ENCODE measurements at places on chromosomes 5 and 9.
A peak's percentile ranks its signal among the peaks of the same experiment; 100 is the strongest.

DNA sequence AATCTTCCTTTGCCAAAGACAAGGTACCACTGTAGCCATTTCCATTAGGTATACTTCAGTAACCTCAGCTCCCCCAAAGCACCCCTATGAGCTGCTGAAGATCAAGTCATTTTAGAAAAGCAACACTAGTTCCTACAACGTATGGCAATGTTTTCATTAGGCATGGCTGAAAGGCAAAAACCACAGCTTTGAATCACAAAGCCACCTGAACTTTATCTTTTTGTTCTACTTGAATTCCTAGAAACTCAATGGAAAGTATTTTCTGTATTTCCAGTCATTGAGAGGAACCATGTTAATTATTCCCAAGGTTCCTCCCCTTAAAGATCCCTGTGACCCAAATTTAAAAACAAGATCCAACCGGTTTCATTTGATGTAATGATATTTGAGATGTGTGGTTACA is 152.1 kb downstream of the EFNA5 start:
- no peak for DNase-seq
- no peak overlapping the region for H3K4me3 ChIP-seq
- no peaks in the 10 kb centered on the region for H3K36me3 ChIP-seq
- no peaks in the 10 kb centered on the region for H3K27me3 ChIP-seq
- H3K4me1 ChIP-seq, result no peaks in the 10 kb centered on the region

DNA sequence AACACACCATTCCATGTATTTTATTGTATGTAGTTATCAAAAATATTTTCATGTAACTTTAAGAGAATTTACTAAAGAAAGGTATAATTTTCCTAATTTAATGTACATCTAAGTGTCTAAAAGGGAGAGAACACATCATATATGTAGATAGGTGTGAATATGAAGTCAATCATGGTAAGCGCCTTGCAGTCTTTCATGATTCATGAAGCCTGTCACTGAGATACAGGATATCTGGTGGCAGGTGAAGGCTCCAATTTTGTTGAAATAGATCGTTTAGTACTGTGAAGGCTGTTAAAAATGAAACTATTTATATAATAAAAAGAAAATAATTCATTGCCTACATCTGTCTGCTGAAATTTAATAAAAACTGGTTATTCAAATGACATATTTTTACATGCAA is 15.5 kb upstream of the RGMB start:
- H3K27ac ChIP-seq, result no peak overlapping the region
- no peak for DNase-seq
- no peaks in the 10 kb centered on the region for H3K36me3 ChIP-seq
- H3K4me1 ChIP-seq, result no peaks in the 10 kb centered on the region

GRCh38 chr9:26744191-26744965 is 148.2 kb downstream of the CAAP1 start:
- no peak for DNase-seq
- no peak overlapping the region for H3K27ac ChIP-seq
- no peaks in the 10 kb centered on the region for H3K36me3 ChIP-seq
- no peak overlapping the region for H3K4me3 ChIP-seq
- H3K27me3 ChIP-seq, result peaks cover 2% of the 10 kb centered on the region
- no peaks in the 10 kb centered on the region for H3K4me1 ChIP-seq

GRCh38 chr9:99296291-99296951 is 74.3 kb downstream of the SEC61B start:
- H3K36me3 ChIP-seq, result no peaks in the 10 kb centered on the region
- H3K4me3 ChIP-seq, result no peak overlapping the region
- H3K27ac ChIP-seq, result no peak overlapping the region

- no peaks in the 10 kb centered on the region for H3K36me3 ChIP-seq
- no peak overlapping the region for H3K27ac ChIP-seq
- no peak overlapping the region for H3K4me3 ChIP-seq
- no peaks in the 10 kb centered on the region for H3K27me3 ChIP-seq
Measured at GRCh38 chr9:2495221-2496005, 126.2 kb upstream of the VLDLR start.

- H3K4me1 ChIP-seq, result no peaks in the 10 kb centered on the region
- H3K36me3 ChIP-seq, result no peaks in the 10 kb centered on the region
- H3K27me3 ChIP-seq, result no peaks in the 10 kb centered on the region
- H3K4me3 ChIP-seq, result no peak overlapping the region
- no peak overlapping the region for H3K27ac ChIP-seq
- no peak for DNase-seq
Measured at GRCh38 chr5:114310666-114311065, 51.2 kb upstream of the KCNN2 start.

- no peak for DNase-seq
- H3K27me3 ChIP-seq, result peaks cover 16% of the 10 kb centered on the region
- no peaks in the 10 kb centered on the region for H3K36me3 ChIP-seq
- no peak overlapping the region for H3K27ac ChIP-seq
Measured at GRCh38 chr9:89600831-89601230, 4.0 kb upstream of the GADD45G start.

DNA sequence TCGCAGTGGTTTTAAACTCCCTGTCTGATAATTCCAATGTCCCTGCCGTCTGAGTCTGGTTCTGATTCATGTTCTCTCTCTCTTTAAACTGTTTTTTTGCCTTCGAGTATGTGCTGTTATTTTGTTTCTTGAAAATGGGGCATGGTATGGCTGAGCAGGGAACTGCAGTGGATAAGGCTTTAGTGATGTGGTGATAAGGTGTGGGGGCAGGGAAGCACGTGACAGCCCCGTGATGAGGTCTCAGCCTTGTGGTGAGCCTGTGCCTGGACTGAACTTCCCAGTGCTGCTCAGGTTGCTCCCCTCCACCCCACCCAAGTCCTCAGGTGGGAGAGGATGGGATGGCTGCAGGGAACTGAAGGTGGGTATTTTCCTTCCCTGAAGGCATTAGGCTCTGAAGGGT is 5.5 kb upstream of the ZNF354B start:
- no peaks in the 10 kb centered on the region for H3K36me3 ChIP-seq
- peaks cover 5% of the 10 kb centered on the region for H3K4me1 ChIP-seq
- no peaks in the 10 kb centered on the region for H3K27me3 ChIP-seq

- H3K36me3 ChIP-seq, result no peaks in the 10 kb centered on the region
- H3K4me1 ChIP-seq, result peaks cover 4% of the 10 kb centered on the region
- DNase-seq, result no peak
Measured at GRCh38 chr5:99600952-99601351, 672.1 kb upstream of the CHD1 start.

DNA sequence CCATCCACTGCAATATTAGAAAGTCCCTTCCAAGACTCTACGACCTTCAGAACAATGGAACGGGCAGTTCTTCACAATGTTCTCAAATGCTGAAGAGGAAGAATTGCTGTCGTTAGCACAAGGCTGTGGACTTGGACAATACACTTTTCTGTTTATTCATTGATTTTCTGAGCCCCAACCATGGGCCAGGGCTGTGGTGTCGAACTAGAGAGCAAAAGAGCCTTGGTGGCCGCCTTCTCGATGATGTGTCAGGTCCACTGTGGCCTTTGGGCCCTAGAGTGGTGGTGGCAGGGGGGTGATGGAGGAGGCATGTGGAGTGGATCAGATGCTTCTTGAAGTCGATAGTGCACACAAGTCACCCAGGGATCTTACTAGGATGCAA is 18.5 kb upstream of the KIF12 start:
- no peaks in the 10 kb centered on the region for H3K4me1 ChIP-seq
- H3K36me3 ChIP-seq, result no peaks in the 10 kb centered on the region
- H3K27me3 ChIP-seq, result peaks cover 3% of the 10 kb centered on the region
- no peak for DNase-seq
- no peak overlapping the region for H3K4me3 ChIP-seq

DNA sequence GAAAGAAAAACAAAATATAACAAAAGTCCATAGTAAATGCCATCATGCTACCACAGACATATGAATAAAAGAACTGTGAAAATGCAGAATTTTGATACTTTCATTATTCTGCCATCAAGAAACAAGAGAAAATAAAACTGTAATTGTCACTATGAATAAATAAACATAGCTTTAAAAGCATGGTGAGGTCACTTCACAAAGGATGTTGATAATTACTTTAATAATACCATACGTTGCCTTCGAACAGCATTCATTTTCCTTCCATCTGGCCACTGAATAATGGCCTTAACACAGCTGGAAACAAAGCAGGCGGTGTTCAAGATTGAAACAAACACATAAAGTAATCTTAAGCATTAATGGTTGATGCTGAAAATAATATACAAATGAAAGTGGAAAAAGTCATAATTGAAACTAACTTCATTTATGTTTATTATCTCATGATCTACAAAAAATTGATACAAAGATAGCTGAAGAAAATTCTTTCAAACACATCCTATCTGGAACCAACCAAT is 102.0 kb downstream of the AGTPBP1 start:
- no peak overlapping the region for H3K4me3 ChIP-seq
- H3K4me1 ChIP-seq, result peaks cover 3% of the 10 kb centered on the region
- no peaks in the 10 kb centered on the region for H3K27me3 ChIP-seq
- H3K36me3 ChIP-seq, result peaks cover 6% of the 10 kb centered on the region
- no peak for DNase-seq
- H3K27ac ChIP-seq, result no peak overlapping the region

DNA sequence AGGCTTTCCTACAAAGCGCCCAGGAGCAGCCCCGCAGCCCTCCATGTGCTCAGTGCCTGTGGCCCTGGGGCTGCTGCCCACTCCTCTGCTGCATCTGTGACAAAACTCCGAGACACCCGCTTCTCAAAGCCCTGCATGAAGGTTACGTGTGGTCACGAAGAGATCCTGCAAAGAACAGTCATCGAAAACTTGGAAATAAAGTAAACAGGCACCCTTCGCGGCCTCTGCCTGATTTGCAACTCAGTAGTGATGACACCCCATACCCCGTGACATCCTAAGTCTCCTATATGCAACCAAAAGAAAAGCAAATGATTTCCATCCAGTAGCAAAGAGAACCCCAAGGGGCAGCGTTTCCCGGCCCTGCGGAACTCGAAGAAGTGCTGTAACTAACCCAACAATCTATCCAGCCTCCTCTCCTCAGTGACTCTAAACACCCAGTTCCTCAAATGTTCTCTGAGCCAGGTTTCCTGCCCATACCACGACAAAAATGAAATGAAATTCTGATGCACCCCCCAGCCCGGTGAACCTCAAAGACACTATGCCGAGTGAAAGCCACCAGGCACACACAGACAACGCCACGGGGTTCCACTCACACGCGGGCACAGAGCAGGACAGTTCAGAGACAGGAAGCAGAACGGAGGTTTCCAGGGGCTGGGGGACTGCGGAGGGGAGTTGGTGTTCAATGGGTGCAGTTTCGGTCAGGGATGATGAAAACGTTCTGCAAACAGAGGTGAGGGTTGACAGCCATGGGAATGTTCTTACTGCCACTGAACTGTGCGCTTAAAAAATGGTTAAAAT is 19.0 kb downstream of the NACC2 start:
- no peak for DNase-seq
- H3K36me3 ChIP-seq, result no peaks in the 10 kb centered on the region
- H3K27ac ChIP-seq, result no peak overlapping the region
- H3K4me1 ChIP-seq, result no peaks in the 10 kb centered on the region

GRCh38 chr9:13857521-13857920 is 456.4 kb downstream of the NFIB start:
- no peak overlapping the region for H3K4me3 ChIP-seq
- no peaks in the 10 kb centered on the region for H3K36me3 ChIP-seq
- H3K27ac ChIP-seq, result no peak overlapping the region
- DNase-seq, result no peak
- H3K4me1 ChIP-seq, result no peaks in the 10 kb centered on the region
- no peaks in the 10 kb centered on the region for H3K27me3 ChIP-seq

- peaks cover 11% of the 10 kb centered on the region for H3K27me3 ChIP-seq
- no peak overlapping the region for H3K4me3 ChIP-seq
- peaks cover 4% of the 10 kb centered on the region for H3K4me1 ChIP-seq
- DNase-seq, result no peak
- no peak overlapping the region for H3K27ac ChIP-seq
- H3K36me3 ChIP-seq, result no peaks in the 10 kb centered on the region
Measured at GRCh38 chr5:175576591-175576990, 81.3 kb upstream of the HRH2 start.

DNA sequence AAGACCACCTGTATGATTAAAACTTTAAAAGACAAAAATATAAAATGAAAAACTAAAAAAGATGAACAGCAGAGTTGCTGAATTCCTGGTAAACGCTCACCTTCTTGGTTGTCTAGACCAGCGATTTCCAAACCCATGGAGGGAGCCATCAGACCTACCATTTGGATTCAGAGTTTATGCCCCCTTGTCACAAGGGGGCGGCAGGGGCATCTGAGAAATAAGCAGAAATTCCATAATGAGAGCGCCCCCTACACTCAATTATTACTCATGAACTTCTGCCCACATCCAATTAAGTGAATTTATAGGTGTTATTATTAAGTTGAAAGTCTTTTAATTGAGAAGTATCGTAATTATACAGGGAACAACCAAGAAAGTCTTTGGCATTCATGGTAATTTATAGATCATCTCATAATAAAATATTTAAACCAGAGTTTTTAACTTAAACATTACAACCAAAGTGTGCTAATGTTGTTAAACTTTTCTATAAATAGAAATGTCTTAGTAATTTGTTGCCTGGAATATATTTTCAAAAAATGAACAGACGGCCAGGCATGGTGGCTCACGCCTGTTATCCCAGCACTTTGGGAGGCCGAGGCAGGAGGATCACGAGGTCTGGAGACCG is 35.2 kb upstream of the SPATA31C2 start:
- H3K4me1 ChIP-seq, result peaks cover 8% of the 10 kb centered on the region
- peaks cover 33% of the 10 kb centered on the region for H3K27me3 ChIP-seq
- peak; percentile 37 for DNase-seq
- no peak overlapping the region for H3K4me3 ChIP-seq
- no peak overlapping the region for H3K27ac ChIP-seq

DNA sequence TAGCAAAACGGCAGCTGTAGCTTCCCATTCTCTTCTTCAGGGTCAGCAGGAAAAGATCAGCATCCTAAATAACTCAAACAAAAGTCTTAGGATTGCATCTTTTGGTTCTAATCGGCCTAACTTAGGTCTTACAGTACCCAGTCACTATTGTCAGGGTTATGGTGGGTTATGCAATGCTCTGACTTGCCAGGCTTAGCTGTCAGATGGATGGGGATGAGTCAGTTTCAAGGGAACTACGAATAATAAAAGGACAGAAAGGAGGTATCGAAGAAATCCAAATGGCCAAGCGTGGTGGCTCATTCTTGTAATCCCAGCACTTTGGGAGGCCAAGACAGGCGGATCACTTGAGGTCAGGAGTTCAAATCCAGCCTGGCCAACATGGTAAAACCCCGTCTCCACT is 46.5 kb downstream of the PPP1R2B start:
- H3K4me3 ChIP-seq, result no peak overlapping the region
- peaks cover 34% of the 10 kb centered on the region for H3K4me1 ChIP-seq
- H3K27me3 ChIP-seq, result no peaks in the 10 kb centered on the region

GRCh38 chr5:120229036-120229435 is 235.1 kb upstream of the PRR16 start:
- H3K4me3 ChIP-seq, result no peak overlapping the region
- DNase-seq, result no peak

GRCh38 chr9:3475300-3476020 is 50.3 kb downstream of the RFX3 start:
- H3K36me3 ChIP-seq, result peaks cover 19% of the 10 kb centered on the region
- no peak overlapping the region for H3K4me3 ChIP-seq
- peaks cover 58% of the 10 kb centered on the region for H3K4me1 ChIP-seq
- H3K27ac ChIP-seq, result no peak overlapping the region

- H3K27me3 ChIP-seq, result no peaks in the 10 kb centered on the region
- DNase-seq, result no peak
- H3K27ac ChIP-seq, result no peak overlapping the region
Measured at GRCh38 chr9:75500479-75500878, 390.0 kb upstream of the PCSK5 start.

GRCh38 chr5:110651507-110651906 is 75.0 kb downstream of the TMEM232 start:
- H3K36me3 ChIP-seq, result no peaks in the 10 kb centered on the region
- H3K27ac ChIP-seq, result no peak overlapping the region
- H3K4me3 ChIP-seq, result no peak overlapping the region
- H3K27me3 ChIP-seq, result peaks cover 2% of the 10 kb centered on the region
- no peaks in the 10 kb centered on the region for H3K4me1 ChIP-seq
- DNase-seq, result no peak

GRCh38 chr5:62522811-62523210 is 55.8 kb upstream of the LRRC70 start:
- no peak overlapping the region for H3K27ac ChIP-seq
- no peak for DNase-seq
- no peak overlapping the region for H3K4me3 ChIP-seq
- H3K4me1 ChIP-seq, result peaks cover 8% of the 10 kb centered on the region
- H3K36me3 ChIP-seq, result peaks cover 24% of the 10 kb centered on the region

Measured in T-helper 2 cell treated with Interferon-gamma antibody and Interleukin-4, amounts not matched to agents 5 μg/mL and 100 μg/mL, for 36 hours (primary cell).